ENCODE measurements at places on chromosomes 6 and 20.

DNA sequence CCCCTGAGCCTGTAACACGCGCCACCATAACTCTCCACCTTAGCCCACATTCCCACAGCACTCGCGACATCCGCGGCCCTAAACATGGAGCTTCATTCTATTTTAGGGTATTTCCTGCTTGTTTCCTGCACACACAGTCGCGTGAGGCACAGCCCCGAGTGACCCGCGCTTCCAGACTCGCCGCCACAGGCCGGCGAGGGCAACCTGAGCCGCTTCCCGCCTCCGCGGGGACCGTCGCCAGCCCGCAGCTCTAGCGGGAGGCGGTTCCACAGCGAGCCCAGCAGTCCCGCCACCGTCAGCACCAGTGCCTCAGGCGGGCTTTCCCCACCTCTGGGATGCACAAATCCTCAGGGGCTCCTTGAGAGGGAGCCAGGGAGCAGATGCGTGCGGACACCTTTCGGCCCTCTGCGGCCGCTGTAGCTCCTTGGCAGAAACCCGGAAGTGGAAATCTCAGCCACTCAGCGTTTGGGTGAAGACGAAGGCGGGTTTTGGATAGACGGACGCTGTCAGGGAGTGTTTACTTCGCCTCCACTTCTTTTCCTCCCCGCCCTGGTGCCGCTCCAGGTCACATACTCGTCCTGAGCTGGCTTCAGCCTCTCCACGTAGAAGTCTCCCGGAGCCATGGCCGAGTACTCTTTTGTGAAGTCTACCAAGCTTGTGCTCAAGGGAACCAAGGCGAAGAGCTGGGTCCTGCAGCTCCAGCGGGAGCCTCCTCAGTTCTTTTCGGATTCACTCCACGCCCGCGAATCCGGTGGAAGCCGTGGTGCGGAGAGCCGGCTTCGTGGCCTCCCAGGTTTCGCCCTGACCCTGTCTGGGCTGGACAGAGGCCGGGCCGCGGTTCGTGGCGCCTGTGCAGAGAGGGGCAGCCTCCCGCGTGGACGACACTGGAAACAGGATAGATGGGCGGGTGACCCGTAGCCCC lies 2177.4 kb upstream of the DEFB115 start:
- peak; percentile 56 for DNase-seq

- DNase-seq, result peak; percentile 79
Observed at GRCh38 chr20:50588034-50588736, 78.0 kb downstream of the PTPN1 start.

- no peak for DNase-seq
Observed at GRCh38 chr20:11738852-11739251, 178.8 kb upstream of the BTBD3 start.

- DNase-seq, result no peak
Observed at GRCh38 chr20:37007898-37008649, 56.6 kb upstream of the SAMHD1 start.

- no peak for DNase-seq
Observed at GRCh38 chr6:133315811-133316210, 74.7 kb downstream of the EYA4 start.

DNA sequence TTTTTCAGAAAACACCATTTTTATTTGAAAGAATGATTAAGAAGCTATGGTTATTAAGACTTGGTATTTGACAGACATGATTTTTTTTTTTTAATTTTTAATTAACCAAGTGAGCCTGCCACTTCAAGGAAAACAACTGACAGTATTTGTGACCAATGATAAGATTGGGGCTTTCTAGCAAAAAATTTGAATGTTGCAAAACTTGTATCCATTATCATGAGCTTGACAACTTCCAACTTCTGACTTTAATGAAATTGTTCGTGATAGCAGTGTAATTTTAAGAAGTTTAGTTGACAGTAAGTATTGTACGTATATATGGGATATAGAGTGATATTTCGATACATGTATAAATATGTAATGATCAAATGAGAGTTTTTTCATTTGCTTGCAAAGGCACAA lies 21.6 kb upstream of the POM121L2 start:
- no peak for DNase-seq

DNA sequence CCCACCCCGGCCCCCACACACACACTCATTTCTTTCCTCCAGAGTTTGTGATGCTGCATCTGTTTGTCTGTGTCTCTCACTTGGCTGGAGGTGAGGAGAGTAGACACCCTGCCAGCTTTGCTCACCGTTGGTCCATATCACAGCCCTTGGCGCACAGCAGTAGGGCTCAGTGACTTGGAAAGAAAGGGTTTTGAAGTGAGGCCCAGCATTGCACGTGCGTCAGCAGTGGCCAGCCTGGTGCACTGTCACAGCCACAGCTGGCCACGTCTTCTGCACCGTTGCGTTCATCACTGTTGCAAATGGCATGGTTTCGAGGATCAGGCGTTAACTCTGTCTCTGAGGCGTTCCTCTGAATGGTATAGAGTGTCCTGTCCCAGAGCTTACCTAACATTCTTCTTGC lies 3.7 kb downstream of the WFDC5 start:
- DNase-seq, result no peak

DNA sequence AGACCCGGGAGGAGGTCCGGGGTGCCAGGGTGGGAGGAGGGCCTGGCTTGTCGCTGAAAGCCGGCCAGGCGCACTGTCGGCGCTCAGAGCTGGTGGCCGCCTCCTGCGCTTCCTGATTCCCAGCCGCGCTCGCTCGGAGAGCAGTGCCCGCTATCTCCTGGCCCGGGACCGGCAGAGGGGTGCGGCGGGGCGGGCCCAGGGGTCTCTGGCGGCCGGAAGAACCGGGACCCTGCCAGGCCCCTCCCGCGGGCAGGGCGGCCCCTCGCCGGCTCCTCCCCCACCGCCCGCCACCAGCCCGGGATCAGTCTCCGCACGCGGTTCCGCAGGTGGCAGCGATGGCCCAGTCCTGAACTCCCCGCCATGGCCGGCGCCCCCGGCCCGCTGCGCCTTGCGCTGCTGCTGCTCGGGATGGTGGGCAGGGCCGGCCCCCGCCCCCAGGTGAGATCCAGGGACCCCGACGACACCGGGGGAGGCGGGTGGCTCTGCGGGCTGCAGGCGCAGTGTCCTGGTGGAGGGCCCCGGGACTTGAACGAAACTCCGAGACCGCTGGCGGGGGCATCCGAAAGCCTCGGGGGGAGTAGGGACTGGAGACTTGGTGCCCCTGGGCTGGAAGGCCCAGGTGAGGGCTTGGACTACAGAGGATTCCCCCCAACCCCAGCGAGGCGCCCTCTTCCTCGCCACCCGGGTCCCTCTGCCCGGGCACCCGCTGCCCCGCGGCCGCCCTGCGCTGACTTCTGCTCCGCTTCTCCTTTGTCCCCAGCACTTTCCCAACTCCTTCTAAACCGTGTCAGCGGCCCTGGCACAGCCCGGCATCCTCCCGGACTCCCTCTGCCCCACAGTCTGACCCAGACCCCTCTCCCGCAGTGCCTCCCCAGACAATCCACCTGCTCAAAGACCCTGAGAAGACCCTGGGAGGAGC lies at the start of gene GLP1R:
TSS of gene GLP1R (plus strand) at position 301 of the 919 bp plus-strand sequence. CDS start at position 361, 60 bp downstream.
- DNase-seq, result no peak

DNA sequence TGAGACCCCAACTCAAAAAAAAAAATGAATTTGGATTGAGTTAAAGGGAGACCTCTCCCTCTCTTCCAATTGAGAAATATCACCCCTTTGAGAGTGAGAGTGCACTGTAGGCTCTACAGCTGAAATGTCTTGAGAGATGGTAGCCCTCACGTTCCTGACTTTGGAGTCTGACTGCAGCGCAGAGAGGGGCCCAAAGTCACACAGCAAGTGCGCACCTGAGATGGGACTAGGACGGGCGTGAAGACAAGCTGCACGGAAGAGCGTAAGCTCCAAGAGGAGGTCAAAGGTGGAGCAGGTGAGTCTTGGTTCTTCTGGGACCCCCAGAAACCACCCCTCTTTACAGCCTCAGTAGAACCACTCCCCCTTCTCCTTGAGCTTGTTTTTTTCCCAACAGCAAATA lies 643 bp downstream of the SLA2 start:
- DNase-seq, result no peak

DNA sequence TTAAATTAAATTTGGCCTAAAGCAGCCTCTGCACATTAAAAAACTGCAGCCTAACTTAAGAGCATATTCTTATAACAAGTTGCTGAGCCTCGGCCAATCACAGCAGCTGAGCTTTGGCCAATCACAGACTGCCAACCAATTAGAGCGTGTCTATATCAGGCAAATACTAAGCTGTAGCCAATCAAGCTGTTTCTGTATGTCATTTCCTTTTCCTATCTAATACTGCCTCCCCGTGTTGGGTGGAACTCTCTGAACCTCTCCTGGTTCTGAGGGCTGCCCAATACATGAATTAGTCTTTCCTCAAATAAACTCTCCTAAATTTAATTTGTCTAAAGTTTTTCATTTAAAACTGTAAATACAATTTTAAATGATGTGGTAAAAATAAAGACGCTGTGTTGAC lies 3.9 kb upstream of the TMEM244 start:
- DNase-seq, result no peak

DNA sequence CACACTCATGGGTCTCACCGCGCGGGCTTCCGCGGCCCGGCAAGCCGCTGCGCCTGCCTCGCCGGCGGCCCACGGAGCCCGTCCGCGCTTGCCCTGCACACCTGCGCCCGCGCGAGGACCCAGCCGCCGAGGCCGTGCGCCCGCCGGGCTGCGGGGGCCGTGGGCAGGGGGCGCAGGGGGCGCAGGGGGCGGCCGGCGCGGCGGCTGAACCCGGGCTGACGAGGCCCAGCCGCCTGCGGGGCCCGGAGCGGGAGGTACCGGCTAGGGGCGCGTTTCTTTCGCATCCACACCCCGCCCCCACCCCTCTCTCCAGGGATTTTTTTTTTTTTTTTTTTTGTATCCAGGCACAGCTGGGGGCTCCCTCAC lies 43.8 kb upstream of the OSTM1 start:
- DNase-seq, result no peak

GRCh38 chr6:54903884-54904283 lies 57.3 kb downstream of the FAM83B start:
- no peak for DNase-seq

- DNase-seq, result no peak
Observed at GRCh38 chr20:19510611-19511010, 247.4 kb upstream of the RIN2 start.

DNA sequence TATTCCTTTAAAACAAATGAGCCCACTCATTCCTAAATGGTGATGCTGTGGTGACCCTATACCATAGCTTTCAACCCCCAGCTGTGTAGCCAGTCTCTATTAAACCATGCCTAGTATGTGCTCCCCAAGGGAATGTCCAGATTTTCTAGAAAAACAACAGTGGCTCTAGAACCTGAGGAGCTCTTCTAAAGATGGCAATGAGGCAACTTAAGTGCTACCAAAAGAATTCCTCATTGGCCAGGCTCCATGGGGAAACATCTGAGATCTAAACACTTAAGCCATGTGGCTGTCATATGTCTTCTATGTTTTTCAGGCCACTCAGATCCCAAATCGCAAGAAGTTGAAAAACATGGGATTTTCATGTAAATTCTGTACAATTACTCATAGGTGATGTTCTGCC lies 191.0 kb downstream of the TPBG start:
- DNase-seq, result no peak

- DNase-seq, result no peak
Observed at GRCh38 chr20:48159145-48160008, 374.1 kb upstream of the SULF2 start.

- DNase-seq, result no peak
Observed at GRCh38 chr20:47252879-47253307, 103.6 kb downstream of the ZMYND8 start.

GRCh38 chr6:120805276-120805675 lies 529.0 kb downstream of the TBC1D32 start:
- no peak for DNase-seq

GRCh38 chr6:7234547-7234946 lies 78.5 kb downstream of the SSR1 start:
- no peak for DNase-seq

- peak; percentile 58 for DNase-seq
Observed at GRCh38 chr6:52416629-52417151, 3.5 kb upstream of the EFHC1 start.

GRCh38 chr20:40156600-40157317 lies 532.3 kb downstream of the MAFB start:
- DNase-seq, result no peak

Measured in WERI-Rb-1 (cell line).